ENCODE measurements at places on chromosomes 6 and 20. TPM values are rescaled to one million over a fixed set of nuclear protein-coding genes. Genes with fewer than 3 reads are reported as not detected.

DNA sequence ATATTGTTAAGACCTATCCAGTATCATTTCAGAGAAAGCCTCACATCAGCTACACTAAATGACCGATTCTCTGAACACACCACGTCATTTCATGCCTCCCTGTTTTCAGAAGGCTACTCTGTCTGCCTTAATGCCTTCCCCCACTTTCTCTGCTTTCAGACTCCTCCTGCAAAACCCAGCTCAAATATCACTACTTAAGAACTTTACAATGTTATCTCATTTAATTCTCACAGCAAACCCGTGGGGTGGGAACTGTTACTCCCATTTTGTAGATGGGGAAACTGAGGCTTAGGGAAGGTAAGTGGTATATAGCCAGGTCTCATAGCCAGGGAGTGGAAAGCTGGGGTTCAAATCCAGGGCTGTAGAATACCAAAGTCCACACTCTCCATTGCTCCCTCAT lies 2.8 kb downstream of the CYP24A1 start:
- no peaks in the 10 kb centered on the region for H3K36me3 ChIP-seq
- H3K27me3 ChIP-seq, result peaks cover 50% of the 10 kb centered on the region
- no peaks in the 10 kb centered on the region for H3K4me1 ChIP-seq
- H3K27ac ChIP-seq, result no peak overlapping the region
- DNase-seq, result no peak
- H3K4me3 ChIP-seq, result no peak overlapping the region

The DEFB132 gene
- 0.96 TPM for total RNA-seq

DNA sequence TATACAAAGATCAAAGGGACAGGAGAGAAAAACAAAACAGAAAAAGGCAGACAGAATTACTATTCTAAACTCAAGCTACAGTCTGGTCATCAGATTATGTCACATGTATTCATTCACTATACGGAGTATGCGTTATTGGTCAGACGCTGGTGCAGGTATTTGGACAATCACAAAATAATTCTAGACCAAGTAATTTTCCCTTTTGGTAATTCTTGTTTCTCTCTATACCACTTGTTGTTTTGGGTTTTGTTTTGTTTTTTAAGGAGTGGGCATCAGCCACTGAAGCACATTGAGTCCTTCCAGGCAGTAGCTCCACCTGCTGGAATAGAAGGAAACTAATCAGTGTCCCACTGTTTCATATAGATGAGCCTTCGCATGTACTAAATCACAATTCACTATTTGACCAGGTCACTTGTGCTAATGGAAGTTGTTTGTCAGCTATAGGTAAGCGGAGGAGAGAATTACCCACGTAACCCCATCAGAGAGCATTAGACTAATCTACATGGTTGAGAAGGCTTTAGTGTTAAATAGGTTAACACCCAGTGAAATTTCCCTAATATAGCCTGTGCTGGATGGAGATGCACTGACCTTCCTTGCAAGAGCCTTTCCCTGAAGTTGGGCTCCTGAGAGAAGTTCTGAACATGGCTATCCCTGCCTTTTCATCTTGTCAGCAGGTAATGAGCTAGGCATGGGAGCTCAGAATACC lies 77.9 kb downstream of the TNFAIP3 start:
- no peak overlapping the region for H3K4me3 ChIP-seq
- no peak overlapping the region for H3K27ac ChIP-seq
- H3K27me3 ChIP-seq, result no peaks in the 10 kb centered on the region
- no peaks in the 10 kb centered on the region for H3K36me3 ChIP-seq
- H3K4me1 ChIP-seq, result no peaks in the 10 kb centered on the region

- H3K4me3 ChIP-seq, result no peak overlapping the region
- DNase-seq, result no peak
- no peaks in the 10 kb centered on the region for H3K4me1 ChIP-seq
- H3K27ac ChIP-seq, result no peak overlapping the region
- H3K36me3 ChIP-seq, result no peaks in the 10 kb centered on the region
These were observed 145.8 kb downstream of the COL9A1 start for GRCh38 chr6:70157086-70157485.

DNA sequence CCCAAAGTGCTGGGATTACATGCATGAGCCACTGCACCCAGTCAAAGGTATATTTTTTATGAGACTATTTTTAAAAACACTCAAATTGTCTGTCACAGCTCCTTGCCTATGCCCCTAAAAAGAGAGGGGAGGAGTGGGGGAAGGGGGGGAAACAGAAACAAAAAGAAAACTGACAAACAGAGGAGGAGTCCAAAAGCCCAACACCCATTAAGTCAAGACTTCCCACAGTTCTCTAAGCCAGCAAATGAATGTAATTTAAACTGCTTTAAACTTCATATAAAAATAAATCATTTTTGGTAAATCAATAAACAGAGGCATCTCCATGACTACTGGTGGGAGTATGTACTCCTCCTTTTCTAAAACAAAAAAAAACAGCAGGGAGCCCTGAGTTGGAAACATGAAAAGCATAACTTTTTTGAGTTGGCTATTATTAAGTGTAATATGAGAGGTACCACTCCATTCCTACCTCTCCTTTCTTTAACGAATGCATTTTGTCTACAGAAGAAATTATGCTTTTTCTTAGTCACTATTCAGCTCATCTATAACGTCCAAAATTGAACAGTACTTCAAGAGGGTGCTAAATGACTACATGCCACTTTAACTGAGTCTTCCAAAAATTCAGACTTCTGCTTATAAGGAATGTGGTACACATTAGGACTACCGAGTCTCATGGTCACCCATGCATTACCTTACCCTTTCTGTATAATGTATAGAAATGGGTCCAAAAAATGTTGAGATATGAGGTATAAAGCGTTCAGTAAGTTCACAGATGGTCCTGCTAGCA lies 119.0 kb upstream of the PRSS16 start:
- H3K27me3 ChIP-seq, result no peaks in the 10 kb centered on the region
- H3K4me3 ChIP-seq, result no peak overlapping the region
- no peaks in the 10 kb centered on the region for H3K36me3 ChIP-seq

DNA sequence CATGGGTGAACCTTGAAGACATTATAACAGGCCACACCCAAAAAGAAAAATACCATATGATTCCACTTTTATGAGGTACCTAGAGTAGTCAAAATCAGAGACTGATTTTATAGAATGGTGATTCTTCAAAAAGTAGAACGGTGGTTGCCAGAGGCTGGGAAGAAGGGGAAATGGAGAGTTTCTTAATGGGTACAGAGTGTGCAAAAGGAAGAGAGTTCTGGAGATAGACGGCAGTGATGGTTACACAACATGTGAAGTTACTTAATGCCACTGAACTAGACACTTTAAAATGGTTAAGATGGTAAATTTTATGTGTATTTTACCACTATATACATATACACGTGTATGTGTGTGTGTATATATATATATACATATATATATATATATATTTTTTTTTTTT lies 80.8 kb downstream of the PRND start:
- H3K36me3 ChIP-seq, result no peaks in the 10 kb centered on the region
- H3K27me3 ChIP-seq, result no peaks in the 10 kb centered on the region
- no peaks in the 10 kb centered on the region for H3K4me1 ChIP-seq
- DNase-seq, result no peak
- H3K27ac ChIP-seq, result no peak overlapping the region

All from breast epithelium (tissue), 4 donors.